Activated CD8-positive, alpha-beta memory T cell treated with anti-CD3 and anti-CD28 coated beads, Interleukin-2, amount 10 ng/mL, durations not matched to agents 7 days and 5 days (primary cell): ENCODE measurements at places on chromosomes 3 and 15. TPM values are rescaled to one million over a fixed set of nuclear protein-coding genes. Genes with fewer than 3 reads are reported as not detected.
A peak's percentile ranks its signal among the peaks of the same experiment; 100 is the strongest.

GRCh38 chr15:52726195-52726594, 47.0 kb upstream of the ATOSA start:
- no peaks in the 10 kb centered on the region for H3K36me3 ChIP-seq
- peaks cover 1% of the 10 kb centered on the region for H3K27me3 ChIP-seq
- no peak overlapping the region for H3K27ac ChIP-seq
- H3K4me1 ChIP-seq: peaks cover 11% of the 10 kb centered on the region
- DNase-seq: no peak
- H3K4me3 ChIP-seq: no peak overlapping the region

Gene TATDN2
- total RNA-seq: 60.2 TPM

Gene MOBP
- not detected for total RNA-seq

DNA sequence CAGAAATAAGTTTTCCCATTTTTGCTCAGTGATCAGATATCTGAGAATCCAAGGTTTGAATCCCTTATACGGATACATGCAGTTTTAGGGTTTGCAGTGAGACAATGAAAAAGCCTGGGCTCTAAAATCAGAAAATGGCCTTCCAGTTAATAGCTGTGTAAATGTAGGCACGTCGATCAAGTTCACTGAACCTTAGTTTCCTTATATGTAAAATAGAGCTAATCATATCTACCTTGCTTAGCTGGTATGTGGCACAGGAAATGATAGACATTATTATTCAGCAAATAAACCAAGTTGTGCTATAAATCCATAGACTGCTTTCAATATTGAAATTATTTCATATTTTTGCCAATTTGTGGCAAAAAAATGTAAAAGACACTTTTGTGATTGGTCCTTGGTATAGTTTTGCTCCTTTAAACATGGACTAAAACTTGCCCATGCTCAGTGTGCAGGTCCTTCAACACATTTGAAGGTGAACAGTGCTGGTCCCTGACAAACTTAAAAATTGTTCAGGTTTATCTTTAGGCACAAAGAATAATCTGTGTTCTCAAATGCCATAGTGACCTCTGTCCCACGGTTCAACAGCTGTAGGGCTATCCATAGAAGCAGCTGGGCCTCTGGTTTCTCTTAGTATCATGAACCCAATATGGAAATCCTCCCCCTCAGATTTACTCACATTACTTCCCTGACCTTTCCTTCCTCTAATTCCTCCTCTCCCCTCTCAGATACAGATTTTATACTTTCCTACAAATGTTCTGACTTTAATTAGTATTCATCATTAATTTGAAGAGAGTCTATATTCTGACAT, 51.0 kb downstream of the CCDC54 start:
- DNase-seq: no peak
- H3K4me3 ChIP-seq: no peak overlapping the region
- H3K27ac ChIP-seq: no peak overlapping the region
- H3K27me3 ChIP-seq: peaks cover 30% of the 10 kb centered on the region
- H3K36me3 ChIP-seq: no peaks in the 10 kb centered on the region

DNA sequence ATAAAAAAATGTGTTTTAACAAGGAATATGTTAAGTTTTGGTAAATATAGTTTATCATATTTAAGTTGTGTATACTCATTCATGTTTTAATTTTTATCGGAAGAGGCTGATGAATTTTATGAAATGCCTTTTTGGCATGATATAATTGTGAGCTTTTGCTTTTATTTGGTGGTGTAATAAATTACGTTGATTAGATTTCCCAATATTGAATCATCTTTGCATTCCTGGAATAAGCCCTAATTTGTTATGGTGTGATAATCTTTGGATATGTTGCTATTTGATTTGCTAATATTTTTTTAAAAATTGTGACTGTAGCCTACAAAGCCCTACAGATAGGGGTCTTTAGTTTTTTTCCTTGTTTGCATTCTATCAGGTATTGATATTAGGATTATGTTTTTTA, 107.4 kb downstream of the IGF1R start:
- no peak overlapping the region for H3K4me3 ChIP-seq
- no peaks in the 10 kb centered on the region for H3K36me3 ChIP-seq
- H3K27me3 ChIP-seq: no peaks in the 10 kb centered on the region
- no peak for DNase-seq
- peaks cover 2% of the 10 kb centered on the region for H3K4me1 ChIP-seq

Gene KLHL40
- not detected for total RNA-seq

Gene AADACL2
- total RNA-seq: not detected

DNA sequence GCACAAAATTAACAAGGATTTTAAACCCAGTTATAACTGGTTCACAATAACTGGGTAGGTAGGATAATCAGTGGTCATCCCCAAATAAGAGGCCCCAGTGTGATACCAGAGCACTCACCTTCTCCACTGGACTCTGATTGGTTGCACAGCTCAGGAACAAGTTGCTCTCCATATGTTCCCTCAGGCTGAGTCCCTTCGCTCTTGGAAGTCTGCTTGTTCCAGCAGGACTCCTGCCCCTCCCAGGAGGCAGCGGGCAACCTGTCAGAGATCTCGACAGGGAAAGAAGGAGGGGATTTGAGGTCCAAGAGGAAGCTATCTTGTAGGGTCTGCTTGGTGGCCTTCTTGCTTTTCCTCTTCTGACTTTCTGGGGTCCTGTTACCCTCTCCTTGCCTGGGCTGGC, 51.6 kb upstream of the HEG1 start:
- DNase-seq: no peak
- H3K4me1 ChIP-seq: peaks cover 41% of the 10 kb centered on the region
- H3K27ac ChIP-seq: no peak overlapping the region
- no peak overlapping the region for H3K4me3 ChIP-seq
- peaks cover 23% of the 10 kb centered on the region for H3K27me3 ChIP-seq
- peaks cover 13% of the 10 kb centered on the region for H3K36me3 ChIP-seq

Gene KLHL25
- total RNA-seq: 4.3 TPM

DNA sequence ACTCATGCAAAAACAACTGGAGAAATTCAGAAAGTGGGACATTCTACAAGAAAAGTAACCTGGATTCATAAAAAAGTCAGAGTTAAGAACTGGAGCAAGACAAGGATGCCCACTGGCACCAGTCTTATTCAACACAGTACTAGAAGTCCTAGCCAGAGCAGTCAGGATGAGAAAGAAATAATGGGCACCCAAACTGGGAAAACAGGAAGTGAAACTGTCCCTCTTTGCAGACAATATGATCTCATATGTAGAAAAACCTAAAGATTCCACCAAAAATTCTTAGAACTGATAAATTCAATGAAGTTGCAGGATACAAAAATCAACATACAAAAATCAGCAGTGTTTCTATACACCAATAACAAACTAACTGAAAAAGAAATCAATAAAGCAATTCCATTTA, 37.4 kb downstream of the TXNRD3 start:
- no peak overlapping the region for H3K4me3 ChIP-seq
- peaks cover 2% of the 10 kb centered on the region for H3K36me3 ChIP-seq
- H3K4me1 ChIP-seq: peaks cover 19% of the 10 kb centered on the region
- peaks cover 6% of the 10 kb centered on the region for H3K27me3 ChIP-seq

DNA sequence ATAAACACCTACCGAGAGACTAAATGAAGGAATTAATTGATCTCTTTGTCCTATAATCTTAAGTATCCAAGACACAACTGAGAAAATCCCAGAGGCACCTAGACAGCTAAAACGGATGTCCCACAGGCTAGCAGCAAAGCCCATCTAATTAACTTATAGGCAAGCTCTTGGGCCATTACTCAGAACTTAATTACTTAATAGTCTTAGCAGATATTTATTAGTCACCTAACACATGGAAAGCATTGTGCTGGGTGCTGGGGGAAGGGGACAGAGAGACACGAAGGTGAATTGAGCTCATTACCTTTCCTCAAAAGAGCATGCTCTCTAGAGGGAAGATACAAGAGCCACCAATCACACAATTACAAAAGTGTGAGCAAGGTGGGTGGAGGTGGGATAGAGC, 189.8 kb upstream of the PROK2 start:
- no peak for DNase-seq
- H3K27me3 ChIP-seq: no peaks in the 10 kb centered on the region
- no peak overlapping the region for H3K4me3 ChIP-seq
- H3K36me3 ChIP-seq: no peaks in the 10 kb centered on the region
- H3K4me1 ChIP-seq: peaks cover 27% of the 10 kb centered on the region

GRCh38 chr3:11047500-11047899, 55.0 kb downstream of the SLC6A1 start:
- H3K4me3 ChIP-seq: no peak overlapping the region
- no peaks in the 10 kb centered on the region for H3K4me1 ChIP-seq
- no peak for DNase-seq
- H3K27me3 ChIP-seq: peaks cover 8% of the 10 kb centered on the region
- no peak overlapping the region for H3K27ac ChIP-seq

Gene OSBPL10
- total RNA-seq: 2.3 TPM

- no peak overlapping the region for H3K27ac ChIP-seq
- no peaks in the 10 kb centered on the region for H3K36me3 ChIP-seq
These were observed 282.3 kb downstream of the SLC9A9 start for GRCh38 chr3:143565951-143566350.

GRCh38 chr3:41200669-41201021, 1.3 kb downstream of the CTNNB1 start:
- DNase-seq: peak; percentile 55
- peaks cover 15% of the 10 kb centered on the region for H3K27me3 ChIP-seq

Gene PSMD6
- total RNA-seq: 68.0 TPM

Gene C15orf61
- 3.5 TPM for total RNA-seq

Gene CIP2A
- 71.3 TPM for total RNA-seq

DNA sequence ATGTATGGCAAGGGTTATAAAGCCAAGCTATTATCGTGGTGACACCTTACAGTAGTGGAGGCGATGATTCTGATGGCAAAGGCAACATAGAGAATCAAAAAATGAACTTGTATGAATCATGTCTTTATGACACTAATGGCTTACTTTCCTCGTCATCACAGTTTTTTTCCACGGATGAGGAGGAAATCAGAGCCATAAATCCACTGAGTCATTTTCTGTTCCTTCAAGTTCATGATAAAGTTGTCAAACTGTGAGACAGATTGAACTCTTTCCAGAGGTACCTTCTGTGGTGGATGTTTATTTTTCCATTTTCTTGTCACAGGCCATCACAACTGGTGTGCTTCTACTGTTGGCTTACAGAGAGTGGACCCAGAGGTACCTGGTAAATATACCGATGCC, 8.5 kb downstream of the TMEM212 start:
- H3K4me1 ChIP-seq: peaks cover 9% of the 10 kb centered on the region
- H3K4me3 ChIP-seq: no peak overlapping the region
- DNase-seq: no peak
- no peak overlapping the region for H3K27ac ChIP-seq
- peaks cover 5% of the 10 kb centered on the region for H3K36me3 ChIP-seq

Gene SLC6A11
- not detected for total RNA-seq

GRCh38 chr3:126807795-126808194, 103.8 kb downstream of the CHCHD6 start:
- H3K27me3 ChIP-seq: peaks cover 2% of the 10 kb centered on the region
- no peaks in the 10 kb centered on the region for H3K4me1 ChIP-seq
- no peaks in the 10 kb centered on the region for H3K36me3 ChIP-seq
- no peak overlapping the region for H3K4me3 ChIP-seq
- DNase-seq: no peak

DNA sequence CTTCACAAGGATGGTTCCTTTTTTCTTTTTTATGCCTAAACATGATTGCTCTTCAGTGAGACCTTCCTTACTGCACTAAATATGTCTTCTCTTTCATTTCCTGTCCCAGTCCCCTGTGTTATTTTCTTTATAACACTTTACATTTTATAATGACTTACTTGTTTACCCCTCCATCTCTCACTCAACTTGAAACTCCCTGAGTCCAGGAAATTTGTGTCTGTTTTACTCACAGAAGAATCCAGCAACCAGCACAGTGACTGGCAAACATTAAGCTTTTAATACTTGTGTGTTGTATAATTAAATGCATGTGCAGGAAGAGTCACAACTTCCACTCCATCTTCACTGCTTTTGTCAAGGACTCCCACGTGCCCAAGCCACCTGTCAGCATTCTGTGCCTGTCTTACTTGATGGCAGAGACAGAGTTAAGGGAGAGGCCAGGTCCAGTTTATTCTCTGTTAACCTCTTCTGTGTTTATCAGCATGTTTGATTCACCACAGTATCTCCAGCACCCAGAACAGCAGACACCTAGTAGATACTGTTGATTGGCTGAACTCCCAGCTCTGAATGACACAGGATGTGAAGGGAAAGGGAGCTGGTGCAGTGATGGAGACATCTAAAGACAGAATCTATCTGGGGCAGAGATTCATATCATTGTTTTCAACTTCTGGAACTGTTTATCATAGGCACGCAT, 42.8 kb downstream of the SSR3 start:
- no peak for DNase-seq
- H3K27me3 ChIP-seq: peaks cover 2% of the 10 kb centered on the region
- H3K36me3 ChIP-seq: no peaks in the 10 kb centered on the region
- H3K4me1 ChIP-seq: peaks cover 13% of the 10 kb centered on the region
- H3K27ac ChIP-seq: peak overlapping the region; percentile 24
- no peak overlapping the region for H3K4me3 ChIP-seq

DNA sequence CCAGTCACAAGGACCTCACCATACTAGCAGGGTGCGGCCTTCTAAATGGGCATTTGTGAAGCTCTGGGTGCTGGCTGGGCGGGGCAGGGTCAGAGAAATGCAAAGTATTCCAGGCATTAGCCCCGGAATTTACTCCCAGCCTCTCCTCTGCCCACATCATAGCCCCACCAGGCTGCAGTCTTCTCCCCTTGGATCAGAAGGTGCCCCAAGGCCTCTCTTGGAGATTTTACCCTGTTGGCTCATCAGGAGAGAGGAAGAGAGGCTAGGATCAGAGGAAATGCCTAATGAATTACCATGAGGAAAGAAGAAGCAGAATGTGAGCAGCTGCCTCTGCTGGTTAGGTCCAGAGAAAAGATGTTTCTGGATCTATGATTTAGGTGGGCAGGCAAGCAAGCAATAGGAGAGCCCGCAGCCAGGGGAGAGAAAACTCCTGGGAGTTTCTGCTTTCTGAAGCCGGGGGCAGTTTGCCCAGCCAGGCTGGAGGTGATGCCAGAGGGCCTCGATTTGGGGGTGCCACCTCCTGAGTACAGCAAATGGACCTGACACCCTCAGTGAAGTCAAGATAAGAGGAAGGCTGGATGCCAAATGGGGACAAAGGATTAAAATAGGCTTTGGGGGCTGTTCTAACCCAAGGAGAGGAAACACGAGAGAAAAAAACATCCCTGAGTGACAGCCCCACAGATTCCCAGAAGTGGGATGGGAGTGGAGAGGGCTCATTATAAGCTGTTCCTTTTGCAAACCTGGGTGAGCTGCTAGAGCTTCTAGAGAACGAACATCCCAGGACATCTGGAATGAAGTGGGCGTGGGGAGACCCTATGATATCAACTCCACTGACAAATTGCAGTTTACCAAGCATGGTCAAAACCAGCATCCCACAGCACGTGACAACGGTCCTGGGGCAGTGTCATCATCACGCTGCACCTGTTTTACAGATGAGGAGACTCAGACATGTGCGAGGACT, 65.4 kb downstream of the BDH1 start:
- H3K27me3 ChIP-seq: peaks cover 31% of the 10 kb centered on the region
- DNase-seq: no peak
- no peaks in the 10 kb centered on the region for H3K4me1 ChIP-seq
- no peak overlapping the region for H3K4me3 ChIP-seq
- H3K36me3 ChIP-seq: no peaks in the 10 kb centered on the region
